HFFc6 (cell line): ENCODE measurements at places on chromosomes 7 and 10.

GRCh38 chr10:130020651-130021382 is 56.7 kb upstream of the EBF3 start:
- DNase-seq: no peak

DNA sequence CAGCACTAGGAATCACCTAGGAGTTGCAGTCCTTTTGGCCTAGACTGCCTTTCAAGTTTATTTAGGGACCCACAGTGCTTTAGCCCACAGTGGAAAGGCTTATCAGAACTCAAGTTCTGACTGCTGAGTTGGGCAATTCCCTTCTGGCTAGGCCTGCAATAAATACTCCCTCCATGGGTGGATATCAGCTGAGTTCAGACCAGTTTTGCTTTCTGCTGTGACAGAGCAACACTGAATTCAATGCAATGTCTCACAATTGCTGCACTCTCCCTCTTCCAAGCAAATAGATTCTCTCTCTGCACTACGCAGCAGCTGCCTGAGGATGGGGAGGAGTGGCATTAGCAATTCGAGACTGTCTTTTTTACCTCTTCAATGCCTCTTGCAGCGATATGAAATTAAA is 1153.3 kb downstream of the SORCS1 start:
- no peak for DNase-seq

DNA sequence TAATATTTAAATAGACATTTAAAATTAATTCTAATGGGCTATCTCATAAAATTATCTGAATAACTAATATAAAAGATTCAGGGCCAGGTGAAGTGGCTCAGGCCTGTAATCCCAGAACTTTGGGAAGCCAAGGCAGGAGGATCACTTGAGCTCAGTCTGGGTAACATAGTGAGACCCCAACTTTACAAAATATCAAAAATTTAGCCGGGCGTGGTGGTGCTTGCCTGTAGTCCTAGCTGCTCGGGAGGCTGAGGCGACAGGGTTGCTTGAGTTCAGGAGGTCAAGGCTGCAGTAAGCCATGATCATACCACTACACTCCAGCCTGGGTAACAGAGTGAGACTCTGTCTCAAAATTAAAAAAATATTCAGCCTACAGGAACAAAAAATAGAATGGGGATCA is 12.5 kb downstream of the NOBOX start:
- DNase-seq: no peak

- DNase-seq: no peak
Measured at GRCh38 chr10:103280506-103280905, 3.6 kb downstream of the INA start.

GRCh38 chr7:138407792-138408191 is 52.3 kb upstream of the TRIM24 start:
- DNase-seq: no peak

- no peak for DNase-seq
Measured at GRCh38 chr7:115822801-115823200, 207.8 kb downstream of the TFEC start.

DNA sequence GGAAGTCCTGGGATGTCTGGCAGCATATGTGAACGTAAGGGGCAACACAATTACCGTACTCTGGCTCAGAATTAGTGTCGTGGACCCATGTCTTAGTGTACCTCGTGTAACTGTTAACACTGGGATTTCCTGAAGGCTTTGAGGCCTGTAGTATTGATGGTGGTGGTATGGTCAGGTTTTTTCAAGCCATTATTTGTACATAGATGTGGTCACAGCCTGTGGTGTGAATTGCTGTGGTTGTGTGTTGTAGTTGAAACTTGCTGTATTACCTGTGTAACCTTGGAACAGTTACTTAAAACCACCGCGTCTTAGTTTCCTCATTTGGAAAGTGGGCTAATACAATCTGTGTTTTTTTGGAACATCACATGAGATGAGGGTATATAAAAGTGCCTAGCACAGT is 5.3 kb downstream of the EXOC4 start:
- no peak for DNase-seq

DNA sequence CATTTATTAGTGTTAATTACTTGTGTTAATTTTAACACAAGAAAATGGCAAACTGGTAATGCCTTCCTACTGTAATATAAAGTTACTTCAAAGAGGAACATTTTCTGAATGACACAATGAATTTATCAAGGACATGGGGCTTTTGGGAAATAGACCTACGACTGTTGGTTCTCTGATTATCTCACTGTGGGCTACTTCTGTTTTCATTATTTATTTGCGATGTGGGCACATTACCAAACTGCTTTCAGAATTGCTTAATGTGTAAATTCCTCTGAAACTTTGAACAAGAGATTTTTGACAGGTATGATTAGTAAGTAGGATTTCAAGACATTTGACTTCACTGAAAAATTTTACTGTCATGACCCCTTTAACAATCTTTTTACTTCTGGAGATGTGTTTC is 535.6 kb downstream of the CNTNAP2 start:
- DNase-seq: no peak

- no peak for DNase-seq
Measured at GRCh38 chr7:127557803-127558202, 27.6 kb downstream of the GCC1 start.

DNA sequence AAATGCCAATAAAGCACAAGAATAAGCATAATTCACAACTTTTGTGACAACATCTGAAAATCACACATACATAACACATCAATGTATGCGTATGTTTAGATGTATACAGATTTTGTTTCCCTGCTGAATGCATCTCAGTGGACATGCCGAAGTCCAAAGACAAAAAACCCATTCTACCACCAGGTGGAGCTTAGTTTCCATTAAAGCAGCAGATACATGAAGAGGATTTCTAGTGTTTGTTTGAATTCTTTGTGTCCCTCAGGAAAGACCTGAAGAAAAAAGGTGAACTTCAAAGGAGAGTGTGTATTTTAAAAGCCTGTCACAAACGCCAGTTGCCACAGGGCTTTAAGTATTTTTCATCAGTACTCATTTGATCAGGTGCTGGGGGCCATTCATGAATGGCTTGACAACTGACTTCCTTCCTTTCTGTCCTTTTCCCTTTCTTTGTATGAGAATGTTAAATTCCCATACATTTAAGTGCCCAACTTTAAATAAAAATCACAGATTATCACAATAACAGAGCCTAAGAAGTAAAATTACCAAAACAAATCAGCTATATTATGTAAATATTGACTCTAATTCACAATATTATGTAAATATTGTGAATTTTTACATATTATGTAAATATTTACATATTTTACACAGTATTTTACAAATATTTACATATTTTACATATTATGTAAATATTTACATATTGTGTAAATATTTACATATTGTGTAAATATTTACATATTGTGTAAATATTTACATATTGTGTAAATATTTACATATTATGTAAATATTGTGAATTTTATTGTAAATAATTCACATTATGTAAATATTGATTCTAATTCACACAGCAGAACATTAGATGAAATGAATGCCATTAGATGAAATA is 343.0 kb downstream of the CRPPA start:
- DNase-seq: peak; percentile 52

- no peak for DNase-seq
Measured at GRCh38 chr10:87973635-87974034, 110.2 kb downstream of the PTEN start.

- DNase-seq: no peak
Measured at GRCh38 chr10:16765509-16766375, 51.5 kb downstream of the RSU1 start.

DNA sequence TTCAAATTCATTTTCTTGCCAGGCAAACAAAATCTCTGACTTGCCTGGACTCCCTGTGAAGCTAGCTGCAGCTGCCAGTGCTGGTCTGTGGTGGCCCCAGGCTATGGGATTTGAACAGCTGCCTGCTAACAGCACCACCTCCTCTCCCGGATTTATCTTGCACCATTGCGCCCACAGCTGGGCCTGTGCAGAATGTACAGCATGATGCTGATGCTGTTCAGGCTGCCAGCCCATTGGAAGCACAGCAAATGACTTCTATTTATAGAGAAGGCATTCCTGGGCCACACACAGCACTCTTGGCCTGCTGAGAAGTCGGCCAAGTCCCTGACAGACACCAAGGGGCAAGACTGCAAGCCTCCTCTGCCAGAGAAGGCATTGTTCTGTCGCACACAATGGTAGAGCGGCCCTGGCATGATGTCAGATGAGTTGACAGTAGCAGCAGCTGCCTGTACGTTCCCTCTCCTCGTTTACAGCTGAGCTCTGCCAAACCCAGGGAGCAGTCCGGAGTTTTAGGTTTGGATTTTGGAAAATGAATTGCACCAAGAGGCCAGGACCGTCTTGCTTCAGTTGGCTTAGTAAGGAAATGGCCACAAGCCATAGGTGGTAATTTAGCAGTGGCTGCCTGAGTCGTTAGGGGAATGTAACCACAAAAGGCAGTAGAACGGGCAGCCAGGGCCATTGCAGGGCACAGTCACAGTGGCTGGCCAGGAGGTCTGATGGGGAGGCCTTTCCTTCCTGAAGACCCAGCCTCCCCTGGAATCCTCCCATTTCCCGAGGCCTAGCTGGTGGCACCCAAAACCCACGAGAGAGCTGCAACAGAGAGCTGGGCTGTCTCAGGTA is 38.5 kb downstream of the MTURN start:
- peak; percentile 99 for DNase-seq

- DNase-seq: no peak
Measured at GRCh38 chr10:101597091-101597900, 9.2 kb downstream of the DPCD start.

- DNase-seq: no peak
Measured at GRCh38 chr7:37432281-37432920, 16.3 kb downstream of the ELMO1 start.

- DNase-seq: peak; percentile 93
Measured at GRCh38 chr7:80218723-80219122, 84.1 kb downstream of the GNAI1 start.

- peak; percentile 5 for DNase-seq
Measured at GRCh38 chr10:98028168-98028770, 2.2 kb downstream of the CRTAC1 start.

GRCh38 chr10:129842031-129842430 is 122.0 kb downstream of the EBF3 start:
- no peak for DNase-seq

GRCh38 chr7:1231214-1232102 is 1.2 kb upstream of the UNCX start:
- DNase-seq: no peak

GRCh38 chr7:66542049-66542448 is 86.6 kb upstream of the KCTD7 start:
- DNase-seq: no peak

- DNase-seq: no peak
Measured at GRCh38 chr7:110801502-110801901, 289.4 kb upstream of the LRRN3 start.

GRCh38 chr10:5574642-5575131 is 49.9 kb downstream of the CALML3 start:
- DNase-seq: no peak

DNA sequence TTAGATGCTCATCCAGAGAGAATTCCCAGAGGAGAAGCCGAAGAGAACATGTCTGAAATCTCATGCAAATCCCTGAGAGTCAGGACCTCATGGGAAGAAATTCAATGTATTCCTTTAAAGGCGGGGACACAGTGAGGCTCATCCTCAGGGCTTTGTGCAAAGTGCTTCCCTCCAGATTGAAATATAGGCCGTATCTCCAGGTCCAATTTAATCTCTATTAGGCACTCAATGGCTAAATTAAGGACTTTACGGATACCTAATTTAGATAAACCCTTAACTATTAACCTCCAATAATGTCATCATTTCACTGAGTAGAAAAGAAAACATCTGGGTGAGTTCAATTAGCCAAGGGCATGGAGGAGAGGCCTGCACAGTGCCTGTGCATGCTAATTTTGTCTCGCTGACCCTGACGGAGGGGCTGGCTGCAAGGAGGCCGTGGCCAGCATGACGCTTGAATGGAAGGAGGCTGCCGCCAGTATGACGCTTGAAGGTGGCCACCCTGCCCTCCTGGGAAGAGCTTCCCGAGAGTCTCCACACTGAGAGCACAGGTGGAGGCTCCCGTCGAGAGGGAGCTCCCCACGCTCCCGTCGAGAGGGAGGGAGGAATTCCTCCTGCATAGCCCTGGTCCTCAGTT is 287.6 kb downstream of the ADARB2 start:
- no peak for DNase-seq

DNA sequence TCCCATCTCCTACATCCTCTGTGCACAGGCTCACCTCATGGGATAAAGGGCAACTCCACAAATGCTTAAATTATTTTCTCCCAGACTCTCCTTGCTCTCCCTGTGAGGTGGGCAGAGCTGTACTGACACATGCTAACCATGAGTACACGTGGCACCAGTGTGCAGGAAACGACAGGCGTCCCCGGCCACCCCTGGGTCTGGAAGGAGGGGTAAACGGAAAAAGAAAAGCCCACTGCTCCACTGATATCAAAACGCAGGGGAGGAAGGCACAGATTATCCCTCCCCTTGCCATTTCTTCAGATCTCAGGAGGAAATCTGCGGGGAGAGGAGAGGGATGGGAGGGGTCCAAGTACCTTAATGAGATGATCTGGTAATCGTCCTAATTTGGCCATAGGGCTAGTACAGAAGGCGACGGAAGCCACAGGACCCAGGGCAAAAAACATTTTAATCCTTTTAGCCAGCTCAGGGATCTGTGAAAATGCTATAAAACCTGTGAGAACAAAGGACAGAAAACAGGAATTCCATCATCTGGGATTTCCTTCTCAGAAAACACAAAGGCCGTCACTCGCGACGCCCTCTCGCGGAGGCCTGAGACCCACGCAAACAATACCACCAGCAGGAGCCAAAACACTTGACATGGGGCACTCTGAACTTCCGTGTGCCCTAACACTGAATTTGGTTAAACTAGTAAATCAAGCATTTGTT is 17.8 kb upstream of the CH25H start:
- DNase-seq: no peak

DNA sequence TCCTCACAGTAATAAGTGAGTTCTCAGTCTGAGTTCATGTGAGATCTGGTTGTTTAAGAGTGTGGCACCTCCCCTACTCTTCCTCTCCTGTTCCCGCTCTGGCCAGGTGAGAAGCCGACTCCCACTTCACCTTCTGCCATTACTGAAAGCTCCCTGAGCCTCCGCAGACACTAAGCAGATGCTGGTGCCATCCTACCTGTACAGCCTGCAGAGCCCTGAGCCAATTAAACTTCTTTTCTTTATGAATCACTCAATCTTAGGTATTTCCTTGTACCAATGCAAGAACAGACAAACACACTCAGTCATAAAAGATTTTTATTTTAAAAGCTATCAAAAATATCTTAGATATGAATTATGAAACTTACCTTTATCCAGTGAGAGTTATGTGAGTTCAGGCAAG is 39.5 kb upstream of the PFKP start:
- DNase-seq: no peak

DNA sequence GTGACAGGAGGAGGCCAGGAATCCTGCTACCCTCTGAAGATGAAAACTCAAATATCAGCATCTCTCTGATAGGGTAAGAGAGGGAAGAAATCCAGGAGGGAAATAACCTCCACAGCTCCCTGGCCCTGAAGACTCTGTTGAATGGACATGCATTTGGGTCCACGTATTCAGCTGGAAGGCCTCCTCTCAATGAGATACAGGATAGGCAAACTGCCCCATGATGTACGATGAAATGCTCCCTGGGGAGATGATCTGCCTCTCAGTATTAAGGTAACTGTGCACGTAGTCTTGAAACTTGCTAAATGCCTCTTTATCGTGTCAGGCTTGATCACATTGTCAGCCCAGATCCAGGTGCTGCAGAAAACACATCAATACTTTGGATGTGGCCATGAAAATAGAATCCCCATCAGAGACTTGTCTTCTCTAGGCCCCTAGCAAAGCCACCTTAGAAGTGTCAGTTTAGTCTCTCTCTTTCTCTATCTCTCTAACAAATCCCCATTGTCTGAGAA is 384.0 kb downstream of the KCNMA1 start:
- no peak for DNase-seq

- no peak for DNase-seq
Measured at GRCh38 chr7:732094-732541, 5.0 kb upstream of the PRKAR1B start.
